ENCODE measurements at places on chromosomes 2 and 18.

DNA sequence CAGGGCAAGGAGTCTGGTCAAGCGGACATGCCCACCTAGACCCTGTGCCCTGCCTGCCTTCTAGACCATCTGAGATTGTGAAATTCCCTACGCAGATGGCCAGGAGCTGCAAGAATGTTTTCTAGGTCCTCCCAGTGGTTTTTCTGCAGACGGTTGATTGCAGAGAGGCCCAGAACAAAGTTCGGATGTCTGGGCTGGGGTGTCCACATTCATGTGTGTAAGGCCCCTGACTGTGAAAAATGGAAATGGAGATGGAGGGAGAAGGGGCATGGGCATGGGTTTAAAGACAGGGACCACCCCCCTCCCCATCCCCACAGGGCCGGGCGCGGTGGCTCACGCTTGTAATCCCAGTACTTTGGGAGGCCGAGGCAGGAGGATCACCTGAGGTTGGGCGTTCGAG is 11.8 kb downstream of the ARHGAP25 start:
- no peak for DNase-seq

- no peak for DNase-seq
Measured at GRCh38 chr2:65021709-65022108, 32.5 kb downstream of the SLC1A4 start.

DNA sequence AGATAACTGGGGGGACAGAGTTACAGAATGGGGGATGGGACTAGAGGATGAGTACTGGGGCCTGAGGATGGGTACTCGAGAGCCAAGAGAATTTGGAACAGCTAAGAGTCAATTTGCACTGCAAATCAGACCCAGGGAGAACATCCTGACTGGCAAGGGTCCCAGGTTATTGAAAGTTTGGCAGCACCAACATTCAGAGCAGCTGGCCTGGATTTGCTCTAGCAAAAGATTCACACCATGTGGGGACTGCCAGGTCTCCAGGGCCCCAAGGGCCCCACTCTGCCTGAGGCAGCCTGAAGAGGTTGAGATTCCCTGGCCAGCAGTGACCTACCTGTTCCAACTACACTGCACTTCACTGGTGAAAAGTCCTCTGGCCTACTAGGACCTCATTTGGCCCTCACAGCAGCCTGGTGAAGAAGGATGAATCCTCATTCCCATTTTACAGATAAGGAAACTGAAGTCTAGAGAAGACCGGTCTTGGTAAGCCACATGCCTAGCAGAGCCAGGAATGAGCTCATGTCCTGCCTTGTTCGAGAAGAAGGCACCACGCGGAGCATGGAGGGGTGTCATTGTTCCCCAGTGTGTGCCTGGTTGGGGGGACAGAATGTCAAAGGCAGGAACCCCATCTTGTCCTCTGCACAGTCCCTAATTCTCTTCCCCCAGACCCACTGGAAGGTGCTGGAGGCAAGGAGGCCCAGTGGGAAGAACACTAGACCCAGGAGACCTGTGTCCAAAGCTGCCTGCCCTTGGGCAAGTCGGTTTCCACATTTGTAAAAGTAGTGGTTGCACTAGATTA is 258.6 kb downstream of the TNS1 start:
- no peak for DNase-seq

GRCh38 chr2:100077456-100077855 is 64.9 kb downstream of the AFF3 start:
- DNase-seq = no peak

DNA sequence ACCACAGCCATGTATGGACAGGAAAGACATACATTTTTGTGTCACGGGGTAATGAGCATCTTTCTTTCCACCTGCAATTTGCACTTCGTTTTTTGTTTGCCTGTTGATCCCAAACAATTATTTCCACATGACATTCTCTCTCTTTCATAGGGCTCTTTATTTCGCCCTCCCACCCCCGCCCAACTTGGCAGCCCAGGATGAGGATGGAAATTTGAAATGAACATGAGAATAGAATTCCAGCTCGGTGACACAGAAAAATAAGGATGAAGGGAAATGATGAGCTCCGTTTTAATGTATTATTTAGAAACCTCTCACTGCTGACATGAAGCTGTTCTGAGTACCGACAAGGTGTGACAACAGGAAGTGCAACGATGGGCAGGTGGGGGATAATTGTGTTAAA is 443.3 kb downstream of the SOCS6 start:
- DNase-seq = no peak

- DNase-seq = no peak
Measured at GRCh38 chr2:99700482-99701398, 210.9 kb upstream of the REV1 start.

DNA sequence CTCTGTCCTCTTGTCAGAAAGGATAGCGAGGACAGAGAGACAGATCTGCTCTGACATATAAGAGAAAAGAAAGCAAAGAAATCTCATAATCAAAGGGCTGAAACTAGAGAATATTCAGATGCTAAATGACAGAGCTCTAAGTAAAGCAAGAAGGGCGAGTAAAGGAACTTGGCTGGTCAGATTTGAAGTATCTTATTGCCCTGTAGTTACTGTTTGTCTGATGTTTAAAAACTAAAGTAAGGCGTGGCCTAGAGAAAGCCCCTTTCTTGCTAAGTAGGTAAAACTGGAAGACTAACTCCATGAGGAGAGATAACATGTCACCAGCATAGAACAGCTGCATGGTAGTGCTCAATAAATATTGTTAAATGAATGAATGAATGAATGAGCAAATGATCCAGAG is 70.0 kb downstream of the CRACDL start:
- DNase-seq = no peak

- no peak for DNase-seq
Measured at GRCh38 chr2:1927896-1928568, 183.7 kb upstream of the PXDN start.

DNA sequence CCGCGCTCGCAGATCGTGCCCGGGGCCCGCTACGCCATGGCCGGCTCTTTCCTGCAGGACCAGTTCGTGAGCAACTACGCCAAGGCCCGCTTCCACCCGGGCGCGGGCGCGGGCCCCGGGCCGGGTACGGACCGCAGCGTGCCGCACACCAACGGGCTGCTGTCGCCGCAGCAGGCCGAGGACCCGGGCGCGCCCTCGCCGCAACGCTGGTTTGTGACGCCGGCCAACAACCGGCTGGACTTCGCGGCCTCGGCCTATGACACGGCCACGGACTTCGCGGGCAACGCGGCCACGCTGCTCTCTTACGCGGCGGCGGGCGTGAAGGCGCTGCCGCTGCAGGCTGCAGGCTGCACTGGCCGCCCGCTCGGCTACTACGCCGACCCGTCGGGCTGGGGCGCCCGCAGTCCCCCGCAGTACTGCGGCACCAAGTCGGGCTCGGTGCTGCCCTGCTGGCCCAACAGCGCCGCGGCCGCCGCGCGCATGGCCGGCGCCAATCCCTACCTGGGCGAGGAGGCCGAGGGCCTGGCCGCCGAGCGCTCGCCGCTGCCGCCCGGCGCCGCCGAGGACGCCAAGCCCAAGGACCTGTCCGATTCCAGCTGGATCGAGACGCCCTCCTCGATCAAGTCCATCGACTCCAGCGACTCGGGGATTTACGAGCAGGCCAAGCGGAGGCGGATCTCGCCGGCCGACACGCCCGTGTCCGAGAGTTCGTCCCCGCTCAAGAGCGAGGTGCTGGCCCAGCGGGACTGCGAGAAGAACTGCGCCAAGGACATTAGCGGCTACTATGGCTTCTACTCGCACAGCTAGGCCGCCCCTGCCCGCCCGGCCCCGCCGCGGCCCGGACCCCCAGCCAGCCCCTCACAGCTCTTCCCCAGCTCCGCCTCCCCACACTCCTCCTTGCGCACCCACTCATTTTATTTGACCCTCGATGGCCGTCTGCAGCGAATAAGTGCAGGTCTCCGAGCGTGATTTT is 7.6 kb downstream of the TBR1 start:
- DNase-seq = no peak

- DNase-seq = no peak
Measured at GRCh38 chr2:177271981-177272666, 7.6 kb upstream of the NFE2L2 start.

GRCh38 chr2:100581277-100581612 is 18.5 kb downstream of the PDCL3 start:
- DNase-seq = no peak

- DNase-seq = peak; percentile 46
Measured at GRCh38 chr18:47772374-47773248, 157.8 kb downstream of the SMAD2 start.

All from NCI-H226 (cell line).